Epithelial cell of umbilical artery (primary cell): ENCODE measurements at places on chromosomes 3 and 15. TPM values are rescaled to one million over a fixed set of nuclear protein-coding genes. Genes with fewer than 3 reads are reported as not detected.

Gene GUCA1C
- not detected in 2 replicates for total RNA-seq

Gene GABRG3
- total RNA-seq: not detected in 2 replicates

Gene CHDH
- total RNA-seq: under 0.01 TPM in 1 of 2 replicates, not detected in the other

Gene SLC28A1
- not detected in 2 replicates for total RNA-seq

Gene CIDEC
- total RNA-seq: not detected in 2 replicates

Gene GNAT1
- not detected in 2 replicates for total RNA-seq

Gene ERC2
- 1.9 and 3.0 TPM in 2 replicates for total RNA-seq
